Dorsolateral prefrontal cortex (tissue), 122 donors: ENCODE measurements at places on chromosomes 6 and 20.

- no peak for DNase-seq
Measured at GRCh38 chr6:34423254-34423653, 2.6 kb downstream of the RPS10 start.

DNA sequence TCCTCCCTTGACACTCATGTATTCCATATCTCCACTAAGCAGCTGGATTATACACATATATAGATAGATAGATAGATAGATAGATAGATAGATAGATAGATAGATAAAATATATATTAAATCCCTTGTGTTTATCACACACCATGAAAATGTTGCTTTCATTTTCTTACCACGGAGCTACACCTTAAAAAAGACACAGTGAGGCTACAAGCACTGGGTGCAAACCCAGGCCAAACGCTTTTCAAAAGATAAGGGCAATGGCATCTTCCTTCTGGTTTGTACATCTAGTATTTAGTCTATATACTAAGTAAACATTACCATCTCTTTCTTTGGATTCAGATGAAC is 377.1 kb downstream of the ESR1 start:
- DNase-seq, result no peak

- DNase-seq, result no peak
Measured at GRCh38 chr6:94341173-94341572, 921.8 kb upstream of the EPHA7 start.

GRCh38 chr6:169975701-169976100 is 224.3 kb downstream of the ERMARD start:
- peak; percentile 23 for DNase-seq

DNA sequence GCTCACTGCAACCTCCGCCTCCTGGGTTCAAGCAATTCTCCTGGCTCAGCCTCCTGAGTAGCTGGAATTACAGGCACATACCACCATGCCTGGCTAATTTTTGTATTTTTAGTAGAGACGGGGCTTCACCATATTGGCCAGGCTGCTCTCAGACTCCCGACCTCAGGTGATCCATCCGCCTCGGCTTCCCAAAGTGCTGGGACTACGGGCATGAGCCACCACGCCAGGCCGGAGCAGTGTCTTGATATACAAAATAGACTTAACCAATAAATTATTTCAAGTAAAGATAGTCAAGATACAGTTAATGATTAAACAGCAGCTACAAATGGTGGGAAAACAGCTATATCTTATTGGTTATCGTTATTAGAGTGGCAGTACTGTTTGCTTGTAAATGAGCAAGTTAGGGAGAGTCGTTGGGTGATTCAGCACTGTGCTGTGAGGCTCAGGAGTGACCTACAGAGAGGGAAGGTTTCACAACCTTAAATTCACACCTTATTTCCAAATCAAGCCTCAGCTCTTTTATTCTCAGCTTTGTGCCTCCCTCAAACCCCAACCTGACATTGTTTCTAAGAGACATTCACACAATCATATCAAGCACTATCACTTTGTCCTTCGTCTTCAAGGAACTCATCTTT is 1128.4 kb upstream of the MAP3K7 start:
- DNase-seq, result no peak

GRCh38 chr20:57657535-57658446 is 37.6 kb upstream of the ZBP1 start:
- DNase-seq, result peak; percentile 10

- no peak for DNase-seq
Measured at GRCh38 chr20:17845701-17846475, 122.7 kb downstream of the SNX5 start.

DNA sequence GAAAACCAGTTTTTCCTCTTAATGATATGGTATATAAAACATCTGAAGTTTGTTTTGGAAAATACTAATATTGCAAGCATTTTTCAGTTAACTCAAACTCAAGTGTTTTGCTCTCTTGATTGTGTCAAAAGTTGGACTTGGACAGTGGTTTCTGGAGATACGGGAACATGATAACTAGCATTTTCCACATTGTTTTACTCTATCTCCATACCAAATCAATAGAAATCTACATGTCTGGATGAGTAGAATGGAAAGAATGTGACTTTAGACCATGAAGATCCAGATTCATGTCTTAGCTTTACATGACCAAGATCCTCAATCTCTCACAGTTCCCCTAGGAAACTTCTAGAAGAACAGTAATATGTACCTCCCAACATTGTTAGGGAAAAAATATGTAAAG is 22.2 kb upstream of the FBXO30 start:
- DNase-seq, result no peak

GRCh38 chr6:43679057-43679456 is 8.5 kb downstream of the MRPS18A start:
- DNase-seq, result no peak

GRCh38 chr6:4067673-4068072 is 11.3 kb downstream of the FAM217A start:
- DNase-seq, result no peak

GRCh38 chr6:20652299-20653084 is 118.2 kb downstream of the CDKAL1 start:
- no peak for DNase-seq

- DNase-seq, result no peak
Measured at GRCh38 chr20:35735826-35736470, 6.1 kb downstream of the RBM39 start.

DNA sequence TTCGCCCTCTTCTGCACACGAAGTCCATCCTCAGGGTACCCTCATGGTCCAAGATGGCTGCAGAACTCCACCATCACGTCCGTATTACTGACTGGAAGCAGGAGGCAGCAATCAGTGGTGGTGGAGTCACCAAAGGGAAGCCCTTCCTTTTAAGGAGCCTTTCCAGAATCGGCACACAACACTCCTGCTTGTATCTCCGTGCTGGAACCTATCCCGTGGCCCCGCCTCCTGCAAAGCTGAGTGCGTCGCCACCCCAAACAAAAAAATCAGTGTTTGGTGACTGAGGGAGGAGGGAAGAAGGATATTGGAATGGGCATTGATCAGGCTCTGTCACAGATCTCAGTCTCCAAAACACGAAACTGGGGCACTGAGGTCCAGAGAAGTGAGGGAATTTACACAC is 5.8 kb upstream of the CCN5 start:
- no peak for DNase-seq
